AG09319 (cell line): ENCODE measurements at places on chromosomes 16 and 17.

DNA sequence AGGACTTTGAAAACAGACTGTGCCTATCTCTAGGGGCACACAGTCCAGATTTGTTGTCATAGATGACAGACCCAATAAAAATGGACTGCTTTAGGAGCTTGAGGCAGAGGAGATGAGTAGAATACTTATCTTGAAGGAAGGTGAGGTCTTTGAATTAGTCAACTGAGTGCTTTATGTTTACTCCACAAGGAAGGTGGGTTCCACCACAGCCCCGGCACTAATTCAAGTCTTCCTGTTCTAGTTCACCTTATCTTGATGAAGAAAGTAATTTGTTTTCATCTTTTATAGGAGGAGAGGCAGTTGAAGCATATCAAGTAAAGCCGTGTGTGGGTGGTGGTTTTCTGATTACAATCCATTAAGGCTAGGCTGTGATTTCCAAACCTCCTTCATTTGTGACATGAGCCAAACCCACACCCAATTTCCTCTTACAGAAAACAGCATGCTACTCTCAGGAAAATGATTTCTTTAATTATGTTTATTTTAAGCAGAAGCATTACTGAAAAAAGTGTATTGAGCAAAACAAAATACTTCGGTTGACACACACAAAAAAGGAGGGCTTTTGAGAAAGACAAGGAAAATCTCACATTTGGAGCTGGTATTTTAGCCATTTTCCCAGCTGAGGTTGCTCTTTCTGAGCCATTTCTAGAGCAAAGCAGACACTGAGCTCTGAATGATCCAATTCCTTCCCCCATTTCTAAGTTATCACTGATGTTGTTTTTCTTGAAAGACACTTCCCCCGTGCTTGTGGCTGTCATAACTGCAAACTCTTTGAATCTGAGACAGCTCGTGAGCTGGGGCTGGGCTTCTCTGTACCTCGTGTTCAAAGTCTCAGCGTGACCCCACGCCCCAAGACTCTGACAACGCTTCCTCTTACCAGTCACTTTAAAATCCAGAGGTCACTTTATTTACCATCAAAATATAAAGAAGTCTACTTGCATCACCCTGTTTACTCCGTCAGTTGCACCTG lies 35.4 kb downstream of the CDRT15 start:
- DNase-seq = peak; percentile 44

DNA sequence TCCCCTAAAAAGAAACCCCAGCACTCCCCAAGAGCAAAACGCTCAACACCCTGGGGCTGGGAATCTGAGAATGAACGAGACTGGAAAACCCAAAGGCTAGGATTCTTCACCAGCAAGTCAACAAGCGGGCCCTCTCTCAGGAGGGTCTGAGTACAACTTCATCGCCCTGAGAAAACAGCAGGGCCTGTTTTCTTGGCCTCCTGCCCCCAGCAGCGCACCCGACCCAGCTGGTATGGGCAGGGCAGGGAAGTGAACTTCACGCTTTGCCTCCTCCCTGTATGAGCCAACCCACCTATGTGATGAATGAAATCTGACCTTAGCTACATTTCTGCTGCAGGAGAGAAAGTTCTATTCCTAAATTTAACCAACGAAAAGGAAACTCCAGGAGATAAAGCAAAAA lies 11.1 kb downstream of the NUDT16L1 start:
- DNase-seq = no peak

DNA sequence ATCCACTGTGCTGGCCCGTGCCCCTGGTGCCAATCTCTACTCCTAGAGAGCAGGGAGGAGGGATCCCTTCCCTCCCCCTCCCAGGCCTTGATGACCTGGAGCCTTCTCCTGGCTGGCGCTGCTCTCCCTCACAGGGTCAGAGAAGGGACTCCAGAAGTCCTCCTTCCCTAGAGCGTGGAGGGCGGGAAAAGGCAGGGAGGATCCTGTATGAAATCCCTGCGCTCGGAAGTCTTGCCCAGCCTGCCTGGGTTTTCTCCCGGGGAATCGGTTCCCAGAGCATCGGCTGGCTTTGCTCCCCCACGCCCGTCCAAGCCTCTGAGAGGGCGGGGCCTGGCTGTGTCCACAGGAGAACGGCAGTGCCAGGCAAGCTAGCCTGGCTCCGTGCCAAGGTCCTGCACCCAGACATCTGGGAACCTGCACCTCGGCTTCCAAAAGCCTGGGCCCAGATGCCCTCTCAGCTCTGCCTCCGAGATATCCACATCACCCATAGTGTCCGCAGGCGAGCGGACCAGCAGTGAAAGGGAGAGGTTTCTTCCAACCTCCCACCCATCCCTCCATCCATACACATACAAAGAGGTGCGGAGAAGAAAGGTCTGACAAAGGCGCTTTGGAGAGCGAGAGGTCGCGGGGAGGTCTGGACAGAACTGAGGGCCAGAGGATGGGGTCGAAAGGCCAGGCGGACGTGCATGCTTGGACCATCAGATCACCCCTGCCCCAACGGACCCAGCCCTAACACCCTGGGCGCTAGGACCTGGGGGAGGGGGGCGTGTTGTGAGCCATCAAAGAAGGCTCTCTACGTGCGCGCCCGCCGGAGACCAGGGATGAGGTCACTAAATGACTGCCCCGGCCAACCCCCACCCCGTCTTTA lies 1.1 kb downstream of the MPP2 start:
- no peak for DNase-seq

- DNase-seq = no peak
Measured at GRCh38 chr16:63774302-63774701, 1347.6 kb downstream of the CDH11 start.

DNA sequence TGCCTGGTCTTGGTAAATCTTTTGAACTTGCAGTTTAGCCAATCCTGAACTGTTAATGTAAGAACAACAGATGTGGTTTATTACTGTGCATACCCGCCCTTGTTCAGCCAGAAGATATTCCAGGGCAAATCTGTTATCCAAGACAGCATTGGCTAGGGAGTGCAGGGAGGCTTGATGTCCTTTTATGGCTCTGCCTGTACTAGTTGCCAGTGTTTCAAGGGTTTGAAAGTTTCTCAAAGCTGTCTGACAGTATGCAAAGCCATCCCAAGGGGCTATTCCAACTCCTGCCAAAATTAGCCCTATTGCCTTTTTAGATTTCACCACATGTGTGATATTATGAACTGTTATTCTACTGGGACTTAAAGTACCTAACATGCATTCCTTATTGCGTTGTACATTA lies 30.1 kb downstream of the LCMT1 start:
- DNase-seq = no peak

- DNase-seq = no peak
Measured at GRCh38 chr17:9755083-9755482, 36.3 kb downstream of the DHRS7C start.

DNA sequence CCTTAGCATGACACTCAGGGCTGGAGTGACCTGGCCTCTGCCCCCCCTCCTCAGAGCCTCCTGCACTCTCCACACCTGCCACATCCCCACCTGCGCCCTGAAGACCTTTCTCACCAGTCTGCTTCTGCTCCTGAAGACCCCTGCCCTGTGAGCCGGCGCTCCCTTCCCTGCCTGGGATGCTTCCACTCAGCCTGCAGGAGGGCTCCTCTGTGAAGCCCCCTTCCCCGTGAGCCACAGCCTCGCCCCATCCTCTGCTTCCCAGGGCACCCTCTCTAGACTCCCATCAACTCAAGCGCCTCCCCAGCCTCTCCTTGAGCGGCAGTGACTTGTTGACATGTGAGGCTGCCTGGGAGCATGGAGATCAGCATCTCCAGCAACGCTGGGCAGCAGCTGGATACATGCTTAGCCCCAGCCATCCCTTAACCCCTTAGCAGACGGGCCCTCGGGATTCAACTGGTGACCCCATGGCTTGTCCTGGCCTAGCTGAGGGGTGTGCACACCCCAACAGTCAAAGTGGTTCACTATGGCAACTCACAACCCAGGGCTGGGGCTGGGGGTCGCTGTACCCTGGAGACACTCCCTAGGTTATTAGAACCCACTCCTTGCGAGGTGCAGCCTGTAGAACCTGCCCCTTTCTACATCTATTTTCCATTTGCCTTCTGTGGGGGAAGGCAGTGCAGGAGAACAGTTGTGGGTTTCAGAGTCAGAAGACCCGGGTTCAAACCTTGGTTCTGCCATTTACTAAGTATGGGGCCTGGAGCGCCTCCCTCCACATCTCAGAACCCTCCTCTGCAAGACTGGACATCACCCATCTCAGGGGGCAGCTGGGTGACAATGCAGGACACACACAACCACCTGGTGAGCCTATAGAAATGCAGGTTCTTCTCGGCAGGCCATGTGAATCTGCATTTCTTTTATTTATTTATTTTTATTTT lies 21.5 kb downstream of the TMEM235 start:
- DNase-seq = no peak

DNA sequence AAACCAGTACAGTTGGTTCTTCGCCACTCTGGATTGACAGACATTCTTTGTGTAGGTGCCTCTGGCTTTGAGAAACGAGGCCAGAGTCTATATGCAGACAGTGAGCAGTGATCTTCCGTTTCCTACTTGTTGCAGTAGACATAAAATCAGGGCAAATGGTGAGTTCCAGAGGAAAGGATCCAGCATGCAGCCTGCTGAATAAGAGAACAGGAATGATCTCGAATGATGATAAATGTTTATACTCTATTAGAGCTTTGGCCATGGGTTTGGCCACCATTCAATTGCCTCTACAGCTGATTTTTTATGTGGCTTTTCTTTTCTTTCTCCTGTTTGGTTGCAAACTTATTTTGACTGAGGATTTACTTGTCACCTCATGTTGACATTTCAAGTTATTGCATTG lies 286.7 kb downstream of the IRX3 start:
- DNase-seq = peak; percentile 19

DNA sequence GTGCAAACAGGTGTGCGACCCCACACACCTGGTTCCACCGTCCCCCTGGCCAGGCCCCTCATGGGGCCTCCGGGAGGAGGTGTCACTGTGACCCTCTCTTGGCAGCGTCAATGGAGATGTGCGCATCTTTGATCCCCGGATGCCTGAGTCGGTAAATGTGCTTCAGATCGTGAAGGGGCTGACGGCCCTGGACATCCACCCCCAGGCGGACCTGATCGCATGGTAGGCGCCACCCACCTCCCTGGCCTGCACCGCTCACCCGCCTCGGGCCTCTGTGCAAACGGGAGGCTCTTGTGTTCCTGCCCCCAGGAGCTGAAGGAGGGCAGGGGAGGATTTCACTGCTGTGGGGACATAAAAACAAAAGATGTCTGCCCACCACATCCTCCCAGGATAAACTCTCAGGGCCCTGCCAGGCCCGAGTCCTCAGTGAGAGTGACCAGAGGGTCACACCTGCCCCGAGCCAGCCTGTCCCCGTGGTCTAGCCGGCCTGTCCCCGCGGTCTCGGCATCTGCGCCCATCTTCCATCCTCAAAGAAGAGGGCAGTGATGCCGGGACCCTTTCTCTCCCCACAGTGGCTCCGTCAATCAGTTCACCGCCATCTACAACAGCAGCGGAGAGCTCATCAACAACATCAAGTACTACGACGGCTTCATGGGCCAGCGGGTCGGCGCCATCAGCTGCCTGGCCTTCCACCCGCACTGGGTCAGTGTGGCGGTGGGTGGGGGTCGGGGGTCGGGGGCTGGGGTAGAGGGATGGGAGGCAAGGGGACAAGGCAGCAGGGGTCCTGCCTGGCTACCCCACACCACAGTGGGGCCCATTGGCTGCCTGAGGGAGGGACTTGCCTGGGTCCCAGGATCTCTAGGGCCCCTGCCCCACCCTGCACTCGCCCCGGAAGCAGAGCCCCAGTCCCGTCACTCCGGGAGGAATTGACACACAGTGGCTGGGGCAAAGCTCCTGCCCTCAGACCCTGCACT lies 29.0 kb upstream of the CHMP6 start:
- no peak for DNase-seq

- DNase-seq = no peak
Measured at GRCh38 chr17:79664930-79665737, 54.3 kb upstream of the RBFOX3 start.

DNA sequence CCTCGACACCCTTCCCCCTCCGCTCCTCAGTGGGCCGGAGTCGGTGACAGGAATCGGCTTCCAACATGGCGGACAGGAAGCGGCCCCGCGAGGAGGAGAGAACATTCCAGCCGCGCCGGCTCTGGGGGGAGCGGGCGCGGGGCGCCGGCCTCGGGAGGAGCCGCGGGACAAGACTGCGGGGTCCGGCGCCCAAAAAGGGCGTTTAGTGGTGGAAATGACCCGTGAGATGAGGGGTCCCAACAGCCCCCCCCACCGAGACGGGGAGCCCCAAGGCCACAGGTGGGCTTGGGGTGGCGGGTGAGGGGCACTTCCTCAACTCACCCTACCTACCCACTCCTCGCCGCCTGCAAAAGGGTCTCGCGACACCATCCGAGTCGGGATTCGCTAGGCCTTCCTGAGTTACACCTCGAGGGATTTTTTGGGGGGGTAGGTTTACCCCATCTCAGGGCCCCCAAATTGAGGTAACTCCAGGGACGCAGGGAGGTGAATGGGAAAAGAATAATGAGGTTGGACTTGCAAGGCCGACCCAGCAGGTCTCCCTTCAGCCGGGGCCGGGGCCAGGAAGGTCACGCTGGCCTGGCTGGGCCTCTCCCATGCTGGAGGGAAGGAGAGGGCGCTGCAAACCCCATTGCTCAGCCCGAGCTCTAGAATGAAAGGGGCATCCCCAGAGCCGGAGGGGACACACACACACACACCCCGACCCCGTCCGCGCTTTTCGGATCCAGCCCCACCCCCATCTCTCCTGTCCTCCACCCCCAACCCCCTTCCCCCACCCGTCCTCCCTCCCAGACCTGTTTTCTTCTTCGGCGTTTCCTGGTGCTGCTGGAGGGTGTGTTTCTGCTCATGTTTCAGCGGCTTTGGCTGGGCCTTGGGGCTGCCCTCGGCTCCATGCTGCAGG lies 707 bp downstream of the NUFIP2 start:
- DNase-seq = no peak

DNA sequence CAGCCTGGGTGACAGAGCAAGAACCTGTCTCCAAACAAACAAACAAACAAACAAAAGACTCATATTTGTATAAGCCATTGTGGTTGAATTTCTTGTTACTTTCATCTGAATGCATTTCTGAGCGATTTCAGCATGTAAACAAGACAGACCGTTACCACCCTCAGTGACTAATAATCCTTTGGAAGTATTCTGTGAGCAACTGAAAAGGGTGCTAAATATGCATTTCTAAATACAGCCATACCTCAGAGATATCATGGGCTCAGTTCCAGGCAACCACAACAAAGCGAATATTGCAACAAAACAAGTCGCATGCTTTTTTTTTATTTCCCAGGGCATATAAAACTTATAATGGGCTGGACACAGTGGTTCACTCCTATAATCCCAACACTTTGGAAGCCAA lies 109.0 kb downstream of the USP31 start:
- no peak for DNase-seq

DNA sequence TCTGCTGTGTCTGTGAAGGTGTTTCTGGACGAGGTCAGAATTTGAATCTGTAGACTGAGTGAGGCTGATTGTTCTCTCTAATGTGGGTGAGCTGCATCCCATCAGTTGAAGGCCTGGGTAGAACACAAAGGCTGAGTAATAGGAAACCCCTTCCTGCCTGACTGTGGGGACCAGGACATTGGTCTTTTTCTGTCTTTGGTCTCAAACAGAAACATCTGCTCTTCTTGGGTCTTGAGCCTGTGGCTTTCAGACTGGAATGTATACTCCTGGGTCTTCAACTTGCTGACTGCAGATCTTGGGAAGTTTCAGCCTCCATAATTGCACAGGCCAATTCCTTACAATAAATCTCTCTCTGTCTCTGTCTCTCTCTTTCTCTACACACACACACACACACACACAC lies 19.6 kb upstream of the LRRC75A start:
- no peak for DNase-seq

GRCh38 chr17:75689441-75689873 lies 22.3 kb downstream of the SAP30BP start:
- DNase-seq = no peak
